ENCODE measurements at places on chromosomes 13 and 19.
A peak's percentile ranks its signal among the peaks of the same experiment; 100 is the strongest.

GRCh38 chr13:40518481-40518882, 148.0 kb downstream of the FOXO1 start:
- peak; percentile 61 for DNase-seq

DNA sequence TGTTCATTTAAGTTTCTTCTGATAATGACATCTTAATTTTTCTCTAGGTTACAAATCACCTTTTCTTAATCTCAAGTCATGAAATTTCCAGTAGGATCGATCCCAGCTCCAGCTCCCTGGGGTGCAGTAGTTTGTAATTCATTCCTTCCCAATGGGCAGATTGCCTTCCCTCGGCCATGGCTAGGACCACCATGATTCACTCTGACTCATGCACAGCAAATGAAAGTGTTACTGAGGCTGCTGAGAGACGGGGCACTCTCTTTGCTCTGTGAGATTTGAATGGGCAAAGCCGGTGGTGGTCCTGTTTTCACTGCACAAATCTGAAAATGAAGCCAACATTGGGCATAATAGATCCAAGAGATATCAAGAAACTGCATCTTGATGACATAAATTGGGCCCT, 202.8 kb upstream of the IRS2 start:
- no peak for DNase-seq

GRCh38 chr13:73058432-73058735, 421 bp upstream of the KLF5 start:
- DNase-seq: no peak

DNA sequence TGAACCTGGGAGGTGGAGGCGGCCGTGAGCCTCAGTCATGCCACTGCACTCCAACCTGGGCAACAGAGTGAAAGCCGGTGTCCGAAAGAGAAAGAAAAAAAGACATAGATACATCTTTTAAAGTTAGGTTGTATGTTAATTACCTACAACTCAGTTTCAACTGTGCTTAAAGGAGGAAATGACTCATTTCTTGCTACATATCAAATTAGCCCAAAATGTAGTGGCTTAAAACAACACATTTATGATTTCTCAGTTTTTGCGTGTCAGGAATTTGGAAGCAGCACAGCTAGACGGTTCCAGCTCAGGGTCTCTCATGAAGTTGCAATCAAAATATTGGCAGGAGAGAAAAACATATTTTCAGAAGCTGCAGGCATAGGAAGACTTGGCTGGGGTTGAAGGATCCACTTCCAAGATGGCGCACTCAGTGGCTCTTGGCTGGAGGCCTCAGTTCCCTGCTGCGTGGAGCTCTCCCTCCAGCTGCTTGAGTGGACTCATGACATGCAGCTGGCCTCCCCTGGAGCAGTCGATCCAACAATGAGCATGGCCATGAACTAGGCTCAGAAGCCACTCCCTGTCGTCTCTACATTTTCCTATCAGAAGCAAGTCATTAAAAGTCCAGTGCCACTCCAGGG, 7.1 kb downstream of the LDLR start:
- no peak for DNase-seq

DNA sequence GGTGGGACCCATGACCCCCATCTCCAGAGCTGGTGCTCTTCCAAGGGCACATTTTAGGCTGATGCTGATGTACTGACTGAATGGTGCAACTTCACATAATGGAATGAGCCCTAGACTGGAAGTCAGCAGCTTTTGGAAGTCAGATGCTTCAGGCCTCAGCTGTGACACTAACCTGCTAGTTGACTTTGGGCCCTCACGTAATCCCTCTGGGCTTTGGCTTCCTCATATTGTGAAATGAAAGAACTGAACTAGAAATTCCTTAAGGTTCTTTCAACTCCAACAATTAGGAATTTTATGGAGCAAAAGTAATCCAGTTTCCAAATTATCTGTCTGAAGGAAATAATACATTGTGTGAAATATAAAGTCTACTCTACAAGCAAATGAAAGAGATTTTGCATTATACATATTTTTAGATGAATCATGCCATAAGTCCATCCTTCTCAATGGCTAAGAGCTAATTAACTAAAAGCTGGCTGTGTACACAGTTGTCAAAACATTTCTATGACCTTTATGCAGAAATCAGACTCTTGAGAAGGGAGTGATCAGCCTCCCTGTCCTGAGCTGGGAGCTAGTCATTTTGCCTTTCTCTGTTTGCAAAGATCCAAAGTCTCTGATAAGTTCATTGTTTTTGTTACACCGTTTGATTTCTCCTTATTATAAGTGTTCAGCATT, 204.2 kb downstream of the DCLK1 start:
- DNase-seq: no peak

- no peak for DNase-seq
Observed at GRCh38 chr13:41231786-41232185, 31.6 kb downstream of the MTRF1 start.

DNA sequence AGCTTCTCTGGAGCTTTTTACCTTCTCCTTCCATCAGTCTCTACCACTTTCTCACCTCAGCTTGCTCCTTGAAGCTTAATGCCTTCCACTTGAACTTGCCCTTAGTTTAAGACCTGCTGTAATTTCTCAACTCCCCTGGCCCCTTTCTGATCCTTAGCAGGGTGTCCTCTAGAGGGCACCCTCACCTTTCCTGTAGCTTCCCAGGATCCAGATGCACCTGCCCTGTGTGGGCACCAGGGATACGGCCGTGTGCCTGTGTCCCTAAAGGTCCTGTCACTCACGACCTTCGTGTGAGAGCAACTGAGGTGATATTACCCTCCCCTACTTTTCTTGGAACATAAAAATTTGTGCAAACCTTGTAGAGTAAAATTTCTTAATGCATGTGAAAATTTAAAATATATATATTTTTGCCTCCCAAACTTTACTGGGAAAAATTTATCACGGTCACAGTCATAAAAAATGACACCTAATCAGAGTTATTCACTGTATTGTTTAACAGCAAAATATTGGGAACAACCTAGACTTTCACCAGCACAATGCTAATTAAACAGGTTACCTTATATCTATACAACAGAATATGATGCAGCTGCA, 46.4 kb downstream of the PSG3 start:
- no peak for DNase-seq

DNA sequence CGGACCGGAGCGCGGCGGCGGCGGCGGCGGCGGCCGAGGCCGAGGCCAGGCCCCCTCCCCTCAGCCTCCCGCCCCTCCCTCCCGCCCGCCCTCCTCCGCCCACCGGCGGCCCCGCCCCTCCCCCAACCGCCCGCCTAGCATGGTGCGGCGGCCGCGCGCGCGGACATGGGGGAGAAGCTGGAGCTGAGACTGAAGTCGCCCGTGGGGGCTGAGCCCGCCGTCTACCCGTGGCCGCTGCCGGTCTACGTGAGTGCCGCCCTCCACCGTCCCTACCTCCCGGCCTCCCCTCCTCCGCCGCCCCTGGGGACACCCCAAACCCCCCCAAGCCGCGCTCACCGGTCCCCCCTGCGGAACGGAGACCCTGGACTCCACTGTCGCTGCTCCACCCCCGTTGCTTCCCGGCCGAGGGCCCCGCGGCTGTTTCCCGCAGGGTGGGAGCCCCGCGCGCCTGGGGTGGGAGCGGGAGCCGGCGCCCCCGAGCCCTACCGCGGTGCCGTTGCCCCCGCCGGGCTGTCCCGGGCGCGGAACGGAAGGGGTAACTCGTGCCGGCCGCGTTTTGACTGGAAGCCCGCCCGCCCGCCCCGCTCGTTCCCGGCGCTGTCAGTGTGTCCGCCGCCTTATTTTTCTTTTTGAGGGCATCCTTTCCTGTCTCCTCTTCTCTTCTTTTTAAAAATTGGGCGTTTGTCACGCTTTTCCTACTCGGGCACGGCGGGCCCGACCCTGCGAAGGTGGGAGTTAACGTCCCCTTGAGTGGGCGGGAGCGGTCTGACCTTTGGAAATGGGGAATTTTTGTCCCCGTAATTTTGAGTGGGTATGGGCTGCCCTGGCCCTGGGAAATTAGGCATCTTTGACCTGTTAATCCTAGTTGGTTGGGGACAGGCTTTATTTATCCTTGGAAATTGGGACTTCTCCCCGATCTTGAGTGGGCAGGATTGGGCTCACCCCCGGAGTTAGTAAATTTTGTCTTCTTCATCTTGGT, 576 bp downstream of the DOT1L start:
- DNase-seq: no peak

DNA sequence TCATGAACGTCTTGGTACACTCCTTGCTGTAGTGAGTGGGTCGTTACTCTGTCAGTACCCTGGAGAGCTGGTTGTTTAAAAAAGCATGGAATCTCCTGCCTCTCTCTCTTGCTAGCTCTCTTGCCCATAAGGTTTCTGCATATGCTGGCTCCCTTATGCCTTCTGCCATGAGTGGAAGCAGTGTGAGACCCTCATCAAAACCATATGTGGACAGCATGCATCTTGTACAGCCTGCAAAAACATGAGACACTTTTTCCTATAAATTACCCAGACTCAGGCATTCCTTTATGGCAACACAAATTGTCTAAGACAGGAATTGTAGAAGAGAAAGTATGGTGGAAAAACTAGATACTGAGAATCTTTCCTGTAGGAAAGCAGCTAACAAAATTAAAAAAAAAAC, 516.3 kb downstream of the SLITRK6 start:
- no peak for DNase-seq

- no peak for DNase-seq
Observed at GRCh38 chr19:33407140-33407551, 33.6 kb downstream of the CEBPG start.

GRCh38 chr19:54231077-54231931, 8.5 kb upstream of the LILRB3 start:
- DNase-seq: peak; percentile 85

- DNase-seq: no peak
Observed at GRCh38 chr19:18156841-18157464, 4.0 kb downstream of the PIK3R2 start.

DNA sequence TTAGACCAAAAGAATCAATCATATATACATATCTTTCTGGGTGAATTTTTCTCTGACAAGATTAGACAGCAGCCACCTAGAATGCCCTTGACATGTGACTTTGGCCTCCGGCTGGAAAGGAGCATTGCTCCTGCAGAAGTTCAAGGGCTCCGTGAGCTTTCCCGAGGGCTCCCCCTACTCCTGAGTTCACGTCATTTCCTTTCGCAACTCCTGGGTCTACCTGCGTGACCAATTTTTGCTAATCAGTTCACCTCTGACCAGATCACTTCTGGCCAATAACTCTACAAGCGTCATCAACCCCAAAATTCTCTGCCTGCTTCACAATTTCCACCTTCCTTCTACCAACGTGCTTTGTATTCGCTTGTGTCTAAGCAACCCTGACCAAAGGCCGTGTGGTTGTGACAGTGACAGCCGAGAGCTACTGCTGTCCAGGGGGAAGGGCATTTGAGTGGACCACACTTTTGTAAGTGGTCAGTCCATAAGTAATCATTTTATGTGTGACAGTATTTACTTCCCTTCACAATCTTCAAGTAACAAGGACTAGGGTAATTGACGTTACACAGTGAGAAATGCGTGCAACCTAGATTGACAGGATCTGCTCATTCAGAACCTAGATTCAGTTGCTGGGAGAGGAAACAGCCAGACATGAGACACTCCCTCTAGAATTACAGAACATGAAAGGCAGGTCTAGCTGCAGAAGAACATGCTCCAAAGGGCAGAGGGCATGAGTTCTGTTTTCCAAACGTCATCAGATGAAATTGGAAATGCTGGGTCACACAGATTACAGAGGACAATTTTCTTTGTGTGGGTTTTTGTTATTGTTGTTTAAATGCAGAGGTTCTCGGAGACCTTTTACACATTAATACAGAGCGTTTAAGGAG, 145.9 kb upstream of the SPACA7 start:
- DNase-seq: no peak

DNA sequence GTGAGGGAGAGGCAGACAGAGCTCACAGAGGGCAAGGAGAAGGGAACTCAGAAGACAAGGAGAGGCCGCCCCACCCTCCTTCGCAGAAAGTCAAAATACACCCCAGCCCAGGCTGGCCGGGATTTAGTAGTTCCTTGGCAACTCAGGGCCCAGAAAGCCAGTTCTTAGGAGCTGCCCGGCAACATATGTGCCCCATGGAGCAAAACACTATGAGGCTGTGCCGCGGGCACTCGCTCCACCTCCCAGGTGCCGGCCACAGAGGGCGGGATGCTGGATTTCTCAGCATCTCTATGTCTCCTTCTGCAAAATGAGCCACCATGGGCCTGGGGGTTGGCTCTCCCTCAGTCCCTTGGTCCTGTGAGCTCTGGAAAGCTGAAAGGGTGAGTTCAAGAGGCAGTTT, 93.8 kb upstream of the CACNA1A start:
- DNase-seq: no peak

- no peak for DNase-seq
Observed at GRCh38 chr13:52130641-52131040, 1.8 kb upstream of the NEK5 start.

DNA sequence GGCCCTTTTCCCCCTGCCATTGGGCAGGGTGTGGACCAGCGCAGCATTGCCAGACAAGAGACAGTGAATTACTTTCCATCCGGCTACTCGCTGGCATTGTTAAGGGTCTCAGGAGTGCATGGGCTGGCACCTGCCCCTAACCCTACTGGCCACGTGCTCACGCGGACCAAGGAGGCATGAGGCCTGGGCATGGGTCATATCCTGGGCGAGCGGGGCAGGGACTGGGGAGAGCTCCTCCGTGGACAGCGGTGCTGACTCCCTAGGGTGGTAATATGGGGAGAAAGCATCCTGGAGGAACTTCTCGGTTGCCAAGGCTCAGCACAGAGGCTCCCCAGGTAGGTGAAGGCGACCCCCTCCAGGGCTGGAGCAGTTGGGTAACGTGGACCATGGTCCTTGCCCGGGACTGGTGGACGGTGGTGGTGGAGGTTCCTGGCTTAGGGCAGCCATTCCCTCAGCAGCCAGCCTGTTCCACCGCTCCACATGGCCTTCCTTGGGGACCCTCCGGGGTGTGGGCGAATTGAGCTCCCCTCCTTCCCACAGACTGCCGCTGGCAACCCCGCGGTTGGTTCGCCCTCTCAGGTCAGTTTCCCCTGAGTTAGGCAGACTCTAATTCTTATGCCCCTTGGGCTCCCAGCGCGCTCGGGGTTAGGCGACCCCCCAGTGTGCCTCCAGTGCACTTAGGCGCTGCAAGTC, 465.1 kb downstream of the SLITRK5 start:
- DNase-seq: no peak

GRCh38 chr13:48808683-48809082, 155.0 kb downstream of the CYSLTR2 start:
- no peak for DNase-seq

- no peak for DNase-seq
Observed at GRCh38 chr13:75256922-75257321, 225.0 kb downstream of the TBC1D4 start.

GRCh38 chr13:26513931-26514330, 43.6 kb upstream of the WASF3 start:
- DNase-seq: no peak

- no peak for DNase-seq
Observed at GRCh38 chr13:54768214-54768613, 1739.6 kb downstream of the OLFM4 start.

GRCh38 chr13:26699197-26699490, 61.4 kb downstream of the GPR12 start:
- no peak for DNase-seq

Data from CD8-positive, alpha-beta memory T cell (primary cell).